ENCODE measurements at places on chromosomes 5 and 9.

DNA sequence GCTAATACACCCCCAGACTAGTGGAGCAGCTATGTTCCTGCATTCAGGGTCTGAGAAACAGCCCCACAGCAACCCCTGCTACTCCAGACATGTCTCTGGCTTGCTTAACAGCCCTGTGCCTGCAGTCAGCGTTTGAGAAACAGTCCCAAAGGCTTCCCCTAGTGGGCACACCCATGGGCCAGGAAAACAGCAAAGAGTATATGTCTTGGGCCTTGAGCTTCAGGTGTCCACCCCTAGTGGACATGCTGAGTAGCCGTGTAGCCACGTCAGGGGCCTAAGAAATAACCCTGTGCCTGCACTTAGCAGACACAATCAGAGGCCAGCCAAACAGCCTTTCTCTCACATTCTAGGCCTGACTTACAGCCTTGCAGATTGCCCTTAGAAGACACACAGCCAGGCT lies 698.6 kb downstream of the PTPRD start:
- no peak for DNase-seq

DNA sequence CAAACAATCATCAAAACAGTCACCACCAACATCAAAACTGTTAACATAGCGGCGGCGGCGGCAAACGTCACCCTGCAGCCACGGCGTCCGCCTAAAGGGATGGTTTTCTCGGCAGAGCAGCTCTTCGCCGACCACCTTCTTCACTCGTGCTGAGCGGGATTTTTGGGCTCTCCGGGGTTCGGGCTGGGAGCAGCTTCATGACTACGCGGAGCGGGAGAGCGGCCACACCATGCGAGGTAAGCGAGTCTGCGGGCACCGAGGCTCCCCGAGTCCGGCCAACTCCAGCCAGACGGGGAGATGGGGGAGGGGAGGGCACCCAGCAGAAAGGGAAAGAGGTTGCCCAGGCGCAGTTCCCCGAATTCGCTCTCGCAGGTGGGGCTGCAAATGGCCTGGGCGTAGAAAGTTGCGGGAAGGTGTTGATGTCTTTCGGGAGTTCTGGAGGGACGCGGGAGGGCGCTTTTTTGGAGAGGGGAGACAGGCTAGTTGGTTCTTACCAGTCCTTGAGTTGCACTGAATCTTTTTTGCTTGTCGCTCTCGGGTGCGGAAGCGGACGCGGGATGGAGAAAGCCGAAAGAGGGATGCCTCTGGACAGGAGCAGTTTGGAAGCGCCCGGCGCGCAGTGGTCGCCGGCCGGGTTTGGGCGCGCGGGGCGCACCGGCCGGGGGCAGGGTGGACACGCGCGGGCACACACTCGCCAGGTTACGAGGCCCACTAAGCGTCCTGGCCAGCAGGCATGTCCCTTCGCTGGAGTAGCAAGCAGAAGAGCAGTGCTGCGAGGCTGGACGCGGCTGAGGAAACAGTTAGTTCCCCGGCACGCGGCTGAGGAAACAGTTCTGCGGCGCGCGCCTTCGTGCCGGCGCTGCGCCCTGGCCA lies 849 bp downstream of the RORB start:
- no peak for DNase-seq

GRCh38 chr9:77816641-77817341 lies 168.7 kb upstream of the GNA14 start:
- DNase-seq = no peak

- DNase-seq = no peak
Observed at GRCh38 chr9:91736898-91737601, 213.0 kb downstream of the ROR2 start.

- DNase-seq = no peak
Observed at GRCh38 chr9:6689893-6690674, 44.6 kb upstream of the GLDC start.

DNA sequence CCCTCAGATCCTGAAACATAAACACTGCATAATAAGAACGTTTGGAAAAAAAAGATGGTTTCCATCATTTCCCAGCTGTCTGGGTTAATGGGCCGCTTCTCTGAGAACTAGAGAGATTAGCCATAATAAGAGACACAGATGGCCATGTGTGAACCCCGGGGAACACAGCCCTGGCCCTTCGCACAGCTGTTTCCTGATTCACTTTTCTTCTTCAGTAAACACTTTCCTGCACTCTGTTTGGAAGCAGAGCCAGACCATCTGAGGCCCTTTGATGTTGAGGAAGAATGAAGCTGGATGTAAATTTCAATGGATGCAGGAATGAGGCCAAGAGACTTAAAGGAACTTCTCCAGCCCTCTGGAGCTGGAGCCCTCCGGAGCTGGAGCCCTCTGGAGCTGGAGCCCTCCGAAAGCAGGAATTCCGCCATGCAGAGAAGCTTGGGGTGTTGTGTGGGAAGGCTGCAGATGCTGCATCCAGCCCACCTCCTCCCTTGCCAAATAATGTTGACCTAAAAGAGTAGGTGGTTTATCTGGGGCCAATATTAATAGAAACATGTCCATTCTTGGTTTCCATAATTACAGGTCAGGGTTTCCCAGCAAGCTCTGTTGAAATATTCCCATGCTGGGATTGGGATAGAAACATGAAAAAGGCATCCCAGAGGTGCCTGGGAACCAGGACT lies 218.9 kb downstream of the NXNL2 start:
- DNase-seq = no peak

- DNase-seq = no peak
Observed at GRCh38 chr5:151110992-151111391, 30.2 kb upstream of the TNIP1 start.
